Stimulated activated CD4-positive, alpha-beta T cell treated with anti-CD3 and anti-CD28 coated beads, TNF-alpha, amount 100 ng/mL, for 4 hours (primary cell): ENCODE measurements at places on chromosomes 7 and 10.

DNA sequence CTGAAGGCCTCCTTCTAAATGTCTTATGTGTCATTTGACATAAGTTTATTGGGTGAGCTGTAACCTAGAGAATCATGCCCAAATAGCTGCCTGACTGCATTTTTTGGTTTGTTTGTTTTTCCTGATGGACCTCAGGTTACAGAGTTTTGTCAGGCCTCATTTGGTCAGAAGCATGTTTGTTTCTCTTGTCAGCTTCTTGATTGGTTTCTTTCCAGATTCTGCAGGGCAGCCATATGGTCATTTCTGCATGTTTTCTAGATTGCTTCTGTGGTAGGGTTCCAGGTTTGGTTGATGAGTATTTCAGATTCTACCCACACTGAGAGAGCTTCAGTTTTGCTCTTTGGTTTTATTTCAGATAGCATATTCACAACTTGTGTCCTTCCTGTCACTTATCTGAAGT is 28.0 kb downstream of the GLCCI1 start:
- no peak for DNase-seq

GRCh38 chr10:99791831-99792230 is 9.4 kb downstream of the ABCC2 start:
- DNase-seq, result no peak

- no peak for DNase-seq
These were observed 137.6 kb upstream of the THSD7A start for GRCh38 chr7:11969643-11970042.

DNA sequence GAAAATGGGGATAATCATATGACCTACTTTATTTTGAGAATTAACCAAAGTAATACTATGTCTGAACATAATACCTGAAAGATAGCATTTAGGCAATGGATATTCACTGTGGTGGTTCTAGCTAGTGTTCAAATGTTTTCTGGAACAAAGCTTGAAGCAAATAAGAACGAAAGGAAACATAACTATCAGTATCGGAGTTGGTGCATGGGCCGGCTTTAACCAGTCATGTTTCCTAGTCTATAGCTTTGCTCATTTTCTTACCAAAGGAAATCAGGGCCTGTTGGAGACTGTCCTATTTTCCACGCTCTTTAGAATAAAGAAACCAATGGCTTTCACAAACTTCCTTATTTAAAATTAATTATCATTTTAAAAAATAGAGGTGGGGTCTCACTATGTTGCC is 8.9 kb downstream of the IL2RA start:
- no peak for DNase-seq

DNA sequence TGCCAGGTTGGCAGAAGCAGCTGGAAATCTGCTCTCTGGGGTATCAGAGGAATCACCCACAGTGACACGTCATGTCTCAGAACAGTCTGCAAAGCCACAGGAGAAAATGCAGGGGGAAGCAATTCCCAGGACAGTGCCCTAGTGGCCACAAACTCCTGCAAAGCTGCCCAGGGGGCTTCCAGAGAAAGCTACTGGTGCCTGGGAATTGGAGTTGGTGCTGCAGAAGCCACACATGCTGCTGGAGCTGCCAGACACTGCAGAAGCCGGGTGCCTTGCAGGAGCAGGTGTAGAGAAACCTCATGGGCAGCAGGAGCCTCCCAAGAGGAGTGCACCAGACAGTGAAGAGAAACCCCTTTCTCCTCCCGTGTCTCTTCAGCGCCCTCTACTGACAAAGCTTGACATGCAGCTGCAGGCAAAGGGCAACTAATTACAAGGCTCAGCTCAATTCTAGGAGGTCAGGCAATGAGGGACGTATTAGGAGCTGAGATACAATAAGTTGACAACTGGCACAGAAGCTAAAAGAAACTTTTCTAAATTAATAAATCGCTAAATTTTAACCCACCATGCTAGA is 30.2 kb upstream of the NUB1 start:
- DNase-seq, result no peak
